ENCODE measurements at places on chromosomes 16 and 17.

GRCh38 chr17:81009136-81009535, 17.5 kb downstream of the CHMP6 start:
- H3K4me3 ChIP-seq = no peak overlapping the region
- no peak for DNase-seq
- peaks cover 10% of the 10 kb centered on the region for H3K27me3 ChIP-seq
- no peak overlapping the region for H3K27ac ChIP-seq
- no peaks in the 10 kb centered on the region for H3K4me1 ChIP-seq

DNA sequence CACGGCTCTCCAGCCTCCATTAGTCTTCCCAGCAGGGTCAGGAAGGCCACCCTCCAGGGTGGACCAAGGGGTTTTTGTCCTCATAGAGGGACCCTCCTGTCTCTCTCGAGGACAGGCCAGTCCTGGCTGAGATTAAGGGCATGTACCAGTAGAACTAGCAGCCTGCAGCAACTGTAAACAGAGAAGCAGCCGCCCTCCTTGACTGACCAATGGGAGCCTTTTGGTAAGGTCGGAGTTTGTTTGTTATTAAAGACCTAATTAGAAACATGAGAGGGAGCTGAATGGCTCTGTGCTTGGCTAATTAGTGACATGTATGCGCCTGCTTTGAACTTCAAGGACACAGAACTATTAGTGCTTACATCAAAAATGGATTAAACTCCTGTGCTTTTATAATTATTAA, 80.0 kb downstream of the CCDC182 start:
- DNase-seq = no peak
- H3K27ac ChIP-seq = no peak overlapping the region
- no peak overlapping the region for H3K4me3 ChIP-seq
- H3K27me3 ChIP-seq = no peaks in the 10 kb centered on the region

DNA sequence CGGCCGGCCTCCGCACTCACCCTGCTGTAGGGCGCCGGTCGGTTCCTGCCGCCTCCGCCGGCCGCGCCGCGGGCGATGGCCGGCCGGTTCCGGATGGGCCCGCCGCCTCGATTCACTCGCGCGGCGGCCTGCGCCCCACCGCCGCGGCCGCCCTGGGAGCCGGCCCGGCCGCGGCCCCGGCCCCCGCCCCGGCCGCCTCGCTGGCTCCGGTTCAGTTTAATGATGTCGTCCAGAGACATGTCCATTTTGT, 158 bp downstream of the ALYREF start:
- no peak for DNase-seq
- no peaks in the 10 kb centered on the region for H3K27me3 ChIP-seq

- no peak overlapping the region for H3K4me3 ChIP-seq
- H3K36me3 ChIP-seq = no peaks in the 10 kb centered on the region
- H3K4me1 ChIP-seq = peaks cover 20% of the 10 kb centered on the region
- H3K27ac ChIP-seq = peak overlapping the region; percentile 76
- H3K27me3 ChIP-seq = no peaks in the 10 kb centered on the region
Observed at GRCh38 chr17:38449364-38449763, 21.1 kb downstream of the ARHGAP23 start.

DNA sequence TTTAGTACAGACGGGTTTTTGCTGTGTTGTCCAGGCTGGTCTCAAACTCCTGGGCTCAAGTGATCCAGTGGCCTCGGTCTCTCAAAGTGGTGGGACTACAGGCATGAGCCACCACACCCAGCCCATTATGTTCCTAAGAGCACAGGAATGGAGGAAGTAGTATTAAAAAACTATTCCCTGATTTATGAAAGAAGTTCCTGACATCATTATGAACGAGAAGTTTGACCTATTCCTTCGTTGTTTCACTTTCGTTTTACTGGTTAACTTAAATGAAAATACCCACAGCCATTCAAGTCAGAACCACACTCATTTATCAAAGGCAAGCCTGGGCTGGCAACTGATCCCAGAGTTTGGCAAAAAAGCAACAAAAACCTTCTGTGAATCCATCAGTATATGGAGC, 13.5 kb upstream of the CBX4 start:
- no peaks in the 10 kb centered on the region for H3K27me3 ChIP-seq
- no peaks in the 10 kb centered on the region for H3K4me1 ChIP-seq
- no peaks in the 10 kb centered on the region for H3K36me3 ChIP-seq
- DNase-seq = no peak
